Endothelial cell of umbilical vein (primary cell): ENCODE measurements at places on chromosomes 2 and 18. TPM values are rescaled to one million over a fixed set of nuclear protein-coding genes. Genes with fewer than 3 reads are reported as not detected.

DNA sequence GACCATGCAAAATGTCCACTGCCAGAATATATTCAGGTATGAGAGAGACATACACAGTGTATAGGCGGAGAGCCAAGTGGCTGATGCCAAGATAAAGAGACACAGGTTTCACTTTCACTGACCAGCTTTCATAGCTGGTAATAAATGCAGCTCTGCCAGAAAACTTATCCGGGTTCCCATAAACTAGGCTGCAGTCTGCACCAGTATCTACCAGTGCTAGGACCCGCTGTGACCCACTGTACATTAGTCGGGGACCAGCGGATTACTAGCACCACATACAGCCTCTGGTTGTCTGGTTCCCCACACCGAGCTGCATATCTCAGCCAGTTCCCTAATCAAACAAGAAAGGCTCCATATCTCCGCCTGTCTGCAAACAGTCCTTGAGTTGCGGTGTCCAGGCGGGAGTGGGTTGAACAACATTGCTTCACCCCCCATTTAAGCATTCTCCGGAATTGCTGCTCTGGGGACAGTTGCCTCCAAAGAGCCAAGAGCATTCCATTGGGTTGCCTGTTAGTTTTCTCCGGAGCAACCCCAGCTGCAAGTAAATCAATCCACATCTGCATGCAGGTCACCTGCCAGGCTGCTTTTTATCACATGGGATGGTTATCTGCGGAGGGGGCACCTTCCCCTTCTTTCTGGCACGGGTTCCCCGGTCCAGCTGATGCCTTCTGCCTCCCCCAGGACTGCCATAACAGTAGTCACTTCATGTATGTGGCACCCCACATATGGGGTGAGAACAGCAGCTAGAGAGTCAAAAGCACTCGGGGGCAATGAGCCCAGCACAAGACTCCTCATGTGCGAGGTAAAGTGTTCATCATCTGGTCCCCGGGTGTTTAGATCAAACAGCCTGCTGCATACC, 18.0 kb upstream of the KLHL23 start:
- H3K4me1 ChIP-seq = peaks cover 23% of the 10 kb centered on the region
- DNase-seq = peak; percentile 58
- no peaks in the 10 kb centered on the region for H3K27me3 ChIP-seq
- H3K27ac ChIP-seq = no peak overlapping the region
- no peaks in the 10 kb centered on the region for H3K36me3 ChIP-seq
- no peak overlapping the region for H3K4me3 ChIP-seq

GRCh38 chr18:12639990-12640880, 17.7 kb downstream of the SPIRE1 start:
- no peak overlapping the region for H3K4me3 ChIP-seq
- H3K36me3 ChIP-seq = no peaks in the 10 kb centered on the region
- DNase-seq = peak; percentile 82
- no peaks in the 10 kb centered on the region for H3K27me3 ChIP-seq

The HS6ST1 gene
- total RNA-seq = 15.4 and 19.4 TPM in 2 replicates

GRCh38 chr2:41741951-41742595, 305.7 kb upstream of the PKDCC start:
- no peaks in the 10 kb centered on the region for H3K27me3 ChIP-seq
- DNase-seq = no peak
- no peaks in the 10 kb centered on the region for H3K36me3 ChIP-seq
- no peak overlapping the region for H3K27ac ChIP-seq
- no peak overlapping the region for H3K4me3 ChIP-seq

- no peak overlapping the region for H3K27ac ChIP-seq
- H3K4me1 ChIP-seq = no peaks in the 10 kb centered on the region
- DNase-seq = no peak
- no peaks in the 10 kb centered on the region for H3K27me3 ChIP-seq
- no peaks in the 10 kb centered on the region for H3K36me3 ChIP-seq
These were observed 7.4 kb downstream of the HDAC4 start for GRCh38 chr2:239393388-239393940.
